ENCODE measurements at places on chromosomes 3 and 15. TPM values are rescaled to one million over a fixed set of nuclear protein-coding genes. Genes with fewer than 3 reads are reported as not detected.

- no peak for DNase-seq
Measured at GRCh38 chr15:67543348-67543718, 830 bp downstream of the MAP2K5 start.

DNA sequence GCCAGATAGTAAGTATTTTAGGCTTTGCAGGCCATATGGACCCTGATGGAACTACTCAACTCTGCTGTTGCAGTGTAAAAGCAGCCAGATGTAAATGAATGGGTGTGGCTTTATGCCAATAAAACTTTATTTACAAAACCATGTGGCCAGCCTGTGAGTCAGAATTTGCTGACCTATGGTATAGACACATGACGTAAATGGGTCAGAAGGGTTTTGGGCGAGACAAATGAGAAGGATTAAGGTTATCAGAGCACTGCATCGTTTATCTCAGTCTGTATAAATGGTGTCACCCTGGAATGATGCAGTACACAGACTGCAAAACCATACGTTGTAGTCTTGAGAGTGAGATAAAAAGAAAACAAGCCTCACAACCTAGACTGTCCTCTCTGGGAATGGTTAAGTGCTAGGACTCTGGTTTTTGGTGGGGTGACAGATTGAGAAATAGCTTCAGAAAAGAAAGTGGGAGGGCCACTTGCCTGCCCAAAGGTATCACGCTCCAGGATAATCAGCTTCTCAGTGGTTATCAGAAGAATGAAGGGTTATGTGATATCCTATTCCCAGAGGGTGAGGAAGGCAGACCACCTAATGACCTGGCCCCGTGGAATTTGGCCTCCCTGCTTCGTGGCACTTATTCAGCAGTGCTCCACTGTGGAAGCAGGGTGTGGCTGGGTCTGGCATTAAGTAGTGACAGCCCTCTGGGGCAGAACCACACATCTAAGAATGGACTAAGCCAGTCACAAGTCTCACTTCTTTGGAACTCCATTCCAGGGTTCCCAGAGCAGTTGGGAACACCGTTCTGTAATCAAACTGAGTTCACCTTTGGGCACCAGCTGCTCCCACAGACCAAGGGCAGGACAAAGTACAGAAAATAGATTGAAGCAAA, 46.1 kb downstream of the ABHD5 start:
- no peak for DNase-seq

DNA sequence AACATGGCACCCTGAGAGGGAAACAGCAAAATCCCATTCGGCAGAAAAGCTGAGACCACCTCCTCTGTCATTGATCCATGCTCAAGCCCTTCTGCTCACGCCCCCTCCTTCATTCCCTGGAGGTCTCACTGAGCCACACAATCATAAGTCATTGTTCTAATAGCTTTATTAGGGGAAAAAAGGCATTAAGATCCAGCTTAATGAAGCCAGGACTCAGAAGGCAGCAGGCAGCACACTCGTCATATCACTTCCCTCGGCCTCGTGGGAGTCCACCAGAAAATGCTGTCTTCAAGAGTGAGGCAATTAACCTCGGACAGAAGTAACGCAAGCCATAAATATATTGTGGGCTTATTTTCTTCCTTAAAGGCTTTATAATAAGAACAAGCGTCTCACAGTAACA, 153.9 kb upstream of the PPP2R3A start:
- no peak for DNase-seq

ITGB5 gene
- 332 TPM for total RNA-seq

DNA sequence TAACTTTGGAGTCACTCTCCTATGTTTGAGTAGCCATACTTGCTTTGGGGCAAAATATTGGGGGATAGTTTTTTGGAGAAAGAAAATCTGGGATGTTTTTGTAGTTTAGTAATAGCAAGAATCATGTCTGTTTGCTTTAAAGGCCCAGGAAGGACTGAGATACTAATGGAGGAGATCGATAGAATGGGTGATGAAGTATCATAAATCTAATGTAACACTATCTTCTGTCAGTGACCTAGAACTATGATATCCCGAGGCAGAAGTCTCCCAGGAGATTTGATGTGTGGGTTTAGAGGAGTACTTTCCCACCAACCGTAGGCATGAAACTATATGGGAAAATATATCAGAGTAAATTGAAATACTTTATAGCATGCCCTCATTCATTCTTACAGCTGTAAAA, 21.0 kb upstream of the NFKBIZ start:
- no peak for DNase-seq

DNA sequence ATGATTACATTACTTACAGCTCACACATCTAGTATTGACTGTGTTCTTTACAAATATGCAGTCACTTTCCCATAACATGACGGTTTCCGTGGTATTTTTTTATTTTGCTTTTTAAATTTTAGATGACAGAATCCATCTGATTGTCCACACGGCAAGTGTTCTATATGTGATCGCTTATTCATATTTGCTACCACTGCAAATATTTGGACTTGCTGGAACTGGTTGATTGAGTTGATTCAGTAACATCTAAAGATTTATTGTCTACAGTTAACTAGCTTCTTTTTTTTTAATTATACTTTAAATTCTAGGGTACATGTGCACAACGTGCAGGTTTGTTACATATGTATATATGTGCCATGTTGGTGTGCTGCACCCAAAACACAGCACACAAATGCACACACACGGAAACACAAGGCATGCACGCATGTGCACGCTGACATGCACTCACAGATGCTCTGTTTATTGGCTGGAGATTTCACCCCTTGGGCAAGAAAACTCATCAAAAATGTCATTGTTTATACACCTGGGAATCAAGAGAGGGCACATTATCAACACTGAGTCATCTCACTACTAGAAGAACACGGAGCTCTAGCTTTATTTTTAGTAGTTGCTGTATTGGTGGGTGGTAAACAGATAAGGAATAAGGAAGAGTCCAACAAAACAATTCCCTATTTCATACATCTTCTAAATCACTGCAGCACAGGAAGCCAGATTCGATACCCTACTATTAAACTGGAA, 16.4 kb downstream of the ARRDC4 start:
- no peak for DNase-seq

DNA sequence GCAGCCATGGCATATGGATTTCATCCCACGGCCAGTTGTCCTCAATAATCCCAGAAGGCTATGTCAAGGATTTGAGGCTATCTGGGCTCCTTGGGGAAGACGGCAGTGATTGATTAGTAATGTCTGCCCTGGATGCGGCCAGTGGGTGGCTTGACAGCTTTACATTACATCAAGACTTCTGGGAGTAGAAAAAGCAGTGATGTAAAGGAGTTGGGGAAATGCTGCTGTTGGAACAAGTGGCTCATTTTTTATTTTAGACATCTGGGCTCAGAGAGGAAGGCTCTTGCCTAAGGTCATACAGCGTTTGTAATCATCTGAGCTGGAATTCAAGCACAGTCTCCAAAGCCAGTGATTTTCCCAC, 94.1 kb downstream of the FLNB start:
- DNase-seq: no peak

GRCh38 chr15:55518641-55519040, 10.6 kb upstream of the DNAAF4 start:
- DNase-seq: no peak

GRCh38 chr15:75840659-75841058, 2.6 kb upstream of the UBE2Q2 start:
- peak; percentile 53 for DNase-seq

CAMKV gene
- not detected for total RNA-seq
